ENCODE measurements at places on chromosomes 1 and 21.

DNA sequence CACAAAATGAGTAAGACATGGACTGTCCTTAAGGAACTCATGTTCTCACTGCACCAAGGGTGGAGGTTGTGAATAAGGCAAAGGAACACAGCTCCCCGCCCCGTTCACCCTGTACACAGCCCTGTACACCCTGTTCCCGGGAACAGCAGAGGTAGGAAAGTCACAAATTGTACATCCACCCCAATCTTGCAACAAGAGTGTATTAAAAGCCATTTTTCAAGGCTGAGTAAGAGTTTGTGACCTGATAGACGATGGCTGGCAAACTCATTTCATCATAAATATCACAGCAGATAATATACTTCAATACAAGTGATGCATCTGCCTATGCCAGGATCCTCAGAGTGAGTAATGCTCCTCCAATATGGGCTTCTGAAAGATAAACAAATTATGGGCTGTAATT, 52.5 kb upstream of the CAMK1G start:
- DNase-seq: no peak

DNA sequence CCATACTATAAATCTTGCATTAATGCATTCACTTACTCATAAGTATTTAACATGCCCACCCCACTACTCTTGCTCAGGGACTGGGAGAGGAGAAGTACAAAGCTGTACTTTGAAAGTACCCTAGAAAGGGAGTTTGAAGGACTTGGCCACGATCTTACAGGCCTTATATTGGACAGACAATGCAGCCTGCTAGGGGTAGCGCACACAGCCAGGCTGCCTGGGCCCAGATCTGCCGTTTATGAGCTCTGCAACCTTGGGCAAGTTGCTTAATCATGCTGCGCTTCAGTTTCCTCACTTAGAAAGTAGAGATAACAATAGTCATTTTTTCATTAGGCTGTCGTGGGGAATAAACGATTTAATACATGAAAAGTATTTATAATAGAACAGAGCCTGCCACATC, 110.1 kb downstream of the CDC7 start:
- DNase-seq: no peak

GRCh38 chr1:209150114-209150513, 433.4 kb upstream of the CAMK1G start:
- DNase-seq: no peak

- no peak for DNase-seq
These were observed 204.9 kb upstream of the USP25 start for GRCh38 chr21:15524855-15525254.

DNA sequence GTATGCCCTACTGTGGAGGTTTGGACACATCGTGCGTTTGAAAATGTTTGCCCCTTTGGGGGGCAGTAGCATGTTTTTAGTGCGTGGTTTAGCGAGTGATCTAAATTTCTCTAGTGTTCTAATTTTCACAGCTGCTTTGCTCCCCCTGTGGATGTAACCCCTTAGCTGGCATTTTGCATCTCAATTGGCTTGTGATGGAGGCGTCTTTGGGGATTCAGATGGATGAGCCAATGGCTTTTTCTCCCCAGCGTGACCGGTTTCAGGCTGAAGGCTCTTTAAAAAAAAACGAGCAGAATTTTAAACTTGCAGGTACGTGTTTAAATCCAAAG, 836 bp downstream of the CDC7 start:
- no peak for DNase-seq

DNA sequence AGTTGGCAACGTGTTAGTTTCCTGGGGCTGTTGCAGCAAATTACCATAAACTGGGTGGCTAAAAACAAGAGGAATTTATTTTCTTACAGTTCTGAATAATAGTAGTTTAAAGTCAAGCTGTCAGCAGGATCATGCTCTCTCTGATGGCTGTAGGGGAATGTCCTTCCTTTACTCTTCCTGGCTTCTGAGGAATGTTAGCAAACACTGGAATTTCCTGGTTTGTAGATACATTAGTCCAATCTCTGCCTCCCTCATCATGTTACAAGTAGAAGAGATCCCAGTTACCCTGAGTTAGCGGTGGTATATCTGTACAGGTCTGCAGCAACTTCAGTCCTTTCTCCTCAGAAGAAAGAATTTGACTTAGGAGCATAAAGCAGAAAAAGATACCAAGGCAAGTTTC, 2249.1 kb downstream of the NCAM2 start:
- DNase-seq: no peak

- no peak for DNase-seq
These were observed 125.2 kb upstream of the KIAA0040 start for GRCh38 chr1:175317779-175318178.

DNA sequence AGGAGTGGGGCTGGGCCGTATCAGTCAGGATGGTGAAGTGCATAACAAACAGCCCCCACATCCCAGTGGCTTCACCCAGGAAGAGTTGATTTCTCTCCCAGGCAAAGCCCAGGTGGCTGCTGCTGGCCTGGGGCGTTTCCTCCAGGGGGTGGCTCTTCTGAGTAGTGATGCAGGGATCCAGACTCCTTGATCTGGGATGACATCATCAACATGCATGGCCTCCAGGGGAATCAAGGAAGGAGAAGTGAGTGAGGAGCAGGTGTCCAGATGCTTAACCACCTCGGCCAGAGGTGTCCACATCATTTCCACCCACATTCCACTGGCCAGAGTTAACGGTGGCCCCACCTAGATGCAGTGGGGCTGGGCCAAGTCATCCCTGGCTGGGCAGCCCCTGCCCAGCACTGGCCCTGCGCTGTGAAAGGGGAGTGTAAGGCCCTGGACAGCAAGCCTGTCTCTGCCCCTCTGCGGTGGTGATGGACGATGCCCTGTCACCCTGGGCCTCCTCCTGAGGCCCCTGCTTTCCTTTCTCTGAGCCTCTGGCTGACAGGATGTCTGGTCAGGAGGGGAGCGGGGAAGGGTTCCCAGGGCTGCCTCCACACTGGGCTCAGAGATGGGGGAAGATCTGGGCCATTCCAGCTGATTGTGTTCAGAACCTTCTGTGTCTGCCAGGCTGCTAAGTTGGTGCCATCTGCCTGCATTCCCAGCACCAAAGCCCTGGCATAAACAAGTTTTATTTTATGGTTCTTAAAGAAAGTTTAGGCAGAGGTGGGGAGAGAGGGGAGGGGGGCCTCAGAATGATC, 598.2 kb downstream of the MATN1 start:
- no peak for DNase-seq

- no peak for DNase-seq
These were observed 24.4 kb downstream of the ZBTB17 start for GRCh38 chr1:15951341-15952153.

DNA sequence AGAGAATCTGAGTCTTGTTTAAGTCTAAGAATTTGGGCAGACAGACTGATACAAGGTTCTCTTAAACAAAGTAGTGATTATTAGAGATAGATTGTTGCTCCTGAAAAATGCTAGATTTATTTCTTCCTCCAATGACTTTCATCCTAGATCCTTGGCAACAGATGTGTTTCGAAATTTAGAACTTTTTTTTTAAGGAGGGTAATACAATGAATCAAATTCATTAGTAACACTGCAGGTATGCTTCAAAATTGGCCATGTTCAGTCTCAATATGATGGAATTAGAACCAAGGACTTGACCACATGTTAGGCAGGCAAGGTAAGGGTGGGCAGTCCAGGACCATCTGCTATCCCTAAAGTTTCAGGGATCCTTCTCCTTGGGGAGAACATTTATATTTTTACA, 4.5 kb upstream of the LCE1F start:
- DNase-seq: no peak

GRCh38 chr1:87778896-87779295, 450.2 kb downstream of the LMO4 start:
- DNase-seq: no peak

GRCh38 chr1:119602169-119602568, 45.9 kb downstream of the ZNF697 start:
- DNase-seq: no peak

DNA sequence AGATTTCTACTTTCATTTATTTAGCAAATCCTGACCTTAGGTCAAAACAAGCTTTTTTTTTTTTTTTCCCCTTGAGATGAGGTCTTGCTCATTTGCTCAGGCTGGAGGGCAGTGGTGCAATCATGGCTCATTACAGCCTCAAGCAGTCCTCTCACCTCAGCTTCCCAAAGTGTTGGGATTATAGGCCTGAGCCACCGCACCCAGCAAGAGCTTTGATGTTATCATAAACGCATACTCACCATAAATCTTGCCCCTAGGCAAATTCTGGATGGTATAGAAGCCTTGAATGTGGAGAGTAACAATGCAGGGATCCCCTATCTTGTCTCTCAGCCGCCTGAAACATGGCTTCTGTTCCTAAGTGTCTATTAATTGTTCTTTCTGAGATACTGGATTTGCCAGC, 24.8 kb upstream of the CLDN8 start:
- no peak for DNase-seq

GRCh38 chr21:16418226-16418625, 688.4 kb downstream of the USP25 start:
- no peak for DNase-seq

DNA sequence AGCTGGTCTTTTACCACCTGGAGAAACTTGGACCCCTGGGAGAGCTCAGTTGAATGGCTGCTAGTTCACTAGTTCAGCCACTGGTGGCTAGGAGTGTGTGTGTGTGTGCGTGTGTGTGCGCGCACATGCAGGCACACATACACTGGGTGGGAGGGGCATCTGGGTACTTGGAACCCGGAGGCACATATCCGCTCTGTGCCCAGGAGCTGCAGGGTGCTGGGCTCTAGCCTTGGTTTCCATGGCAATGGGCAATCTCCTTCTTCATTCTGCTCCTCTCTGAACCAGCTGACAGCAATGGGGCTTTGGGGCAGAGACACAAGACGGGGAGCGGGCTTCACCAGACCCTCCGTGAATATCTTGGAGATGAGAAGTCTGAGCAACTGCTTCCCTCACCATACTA, 87.1 kb upstream of the DISP3 start:
- no peak for DNase-seq

Measured in Caco-2 (cell line).